ENCODE measurements at places on chromosomes 13 and 19. TPM values are rescaled to one million over a fixed set of nuclear protein-coding genes. Genes with fewer than 3 reads are reported as not detected.

GRCh38 chr19:35138305-35138892 is at the start of gene FXYD1:
FXYD1 (plus strand) TSS chr19:35138824; CDS start chr19:35140080, 1,256 bp downstream.
- peaks cover 39% of the 10 kb centered on the region for H3K27me3 ChIP-seq
- H3K4me1 ChIP-seq, result peaks cover 18% of the 10 kb centered on the region
- H3K4me3 ChIP-seq, result no peak within 1 kb of the TSS
- DNase-seq, result no peak
- H3K27ac ChIP-seq, result no peak within 1 kb of the TSS

DNA sequence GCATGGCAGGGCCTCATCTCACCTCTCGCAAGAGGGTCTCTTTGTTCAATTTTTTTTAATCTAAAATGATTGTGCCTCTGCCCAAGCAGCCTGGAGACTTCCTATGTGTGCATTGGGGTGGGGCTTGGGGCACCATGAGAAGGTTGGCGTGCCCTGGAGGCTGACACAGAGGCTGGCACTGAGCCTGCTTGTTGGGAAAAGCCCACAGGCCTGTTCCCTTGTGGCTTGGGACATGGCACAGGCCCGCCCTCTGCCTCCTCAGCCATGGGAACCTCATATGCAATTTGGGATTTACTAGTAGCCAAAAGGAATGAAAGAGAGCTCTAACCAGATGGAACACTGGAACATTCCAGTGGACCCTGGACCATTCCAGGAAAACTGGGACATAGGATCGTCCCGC is 8.0 kb downstream of the FXYD3 start:
- no peak for DNase-seq
- H3K4me1 ChIP-seq, result no peaks in the 10 kb centered on the region
- H3K4me3 ChIP-seq, result no peak overlapping the region
- peaks cover 16% of the 10 kb centered on the region for H3K27me3 ChIP-seq
- H3K36me3 ChIP-seq, result no peaks in the 10 kb centered on the region
- H3K27ac ChIP-seq, result no peak overlapping the region

GRCh38 chr19:11203194-11204075 is 6.1 kb upstream of the KANK2 start:
- no peaks in the 10 kb centered on the region for H3K4me1 ChIP-seq
- H3K27me3 ChIP-seq, result no peaks in the 10 kb centered on the region
- DNase-seq, result peak; percentile 53
- H3K4me3 ChIP-seq, result no peak overlapping the region

GRCh38 chr13:94933230-94933751 is 220.9 kb upstream of the SOX21 start:
- DNase-seq, result no peak
- H3K27me3 ChIP-seq, result no peaks in the 10 kb centered on the region
- peaks cover 2% of the 10 kb centered on the region for H3K36me3 ChIP-seq
- no peaks in the 10 kb centered on the region for H3K4me1 ChIP-seq
- H3K4me3 ChIP-seq, result no peak overlapping the region

GRCh38 chr13:45847554-45848224 is 3.9 kb downstream of the SIAH3 start:
- no peaks in the 10 kb centered on the region for H3K36me3 ChIP-seq
- no peak overlapping the region for H3K4me3 ChIP-seq
- no peak overlapping the region for H3K27ac ChIP-seq
- H3K27me3 ChIP-seq, result peaks cover 65% of the 10 kb centered on the region
- H3K4me1 ChIP-seq, result peaks cover 9% of the 10 kb centered on the region

CDC37 gene
- total RNA-seq, result 148 TPM

Data from progenitor cell of endocrine pancreas (in vitro differentiated cells).